ENCODE measurements at places on chromosomes 16 and 17.

DNA sequence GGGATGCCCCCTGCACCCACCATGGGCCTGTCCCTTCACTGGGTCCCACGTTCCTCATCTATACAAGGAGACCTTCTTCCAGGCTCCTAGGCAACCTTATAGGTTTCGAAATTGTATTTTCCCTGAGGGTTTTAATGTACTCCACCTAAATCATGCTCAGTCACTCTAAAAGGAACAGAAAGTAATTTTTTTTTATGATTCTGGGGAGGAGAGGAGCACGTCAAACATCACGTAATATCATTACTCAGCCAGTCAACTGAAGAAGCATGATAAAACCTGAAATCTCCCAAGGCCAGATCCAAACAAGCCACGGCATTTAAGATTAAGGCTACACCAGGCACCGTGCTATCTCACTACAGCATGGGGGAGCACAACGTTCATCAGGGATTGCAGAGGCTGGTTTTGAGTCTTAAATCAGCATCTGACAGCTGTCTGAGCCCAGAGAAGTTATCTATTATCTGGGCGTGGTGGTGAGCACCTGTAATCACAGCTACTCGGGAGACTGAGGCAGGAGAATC is 3.9 kb upstream of the TMEM114 start:
- no peak for DNase-seq

DNA sequence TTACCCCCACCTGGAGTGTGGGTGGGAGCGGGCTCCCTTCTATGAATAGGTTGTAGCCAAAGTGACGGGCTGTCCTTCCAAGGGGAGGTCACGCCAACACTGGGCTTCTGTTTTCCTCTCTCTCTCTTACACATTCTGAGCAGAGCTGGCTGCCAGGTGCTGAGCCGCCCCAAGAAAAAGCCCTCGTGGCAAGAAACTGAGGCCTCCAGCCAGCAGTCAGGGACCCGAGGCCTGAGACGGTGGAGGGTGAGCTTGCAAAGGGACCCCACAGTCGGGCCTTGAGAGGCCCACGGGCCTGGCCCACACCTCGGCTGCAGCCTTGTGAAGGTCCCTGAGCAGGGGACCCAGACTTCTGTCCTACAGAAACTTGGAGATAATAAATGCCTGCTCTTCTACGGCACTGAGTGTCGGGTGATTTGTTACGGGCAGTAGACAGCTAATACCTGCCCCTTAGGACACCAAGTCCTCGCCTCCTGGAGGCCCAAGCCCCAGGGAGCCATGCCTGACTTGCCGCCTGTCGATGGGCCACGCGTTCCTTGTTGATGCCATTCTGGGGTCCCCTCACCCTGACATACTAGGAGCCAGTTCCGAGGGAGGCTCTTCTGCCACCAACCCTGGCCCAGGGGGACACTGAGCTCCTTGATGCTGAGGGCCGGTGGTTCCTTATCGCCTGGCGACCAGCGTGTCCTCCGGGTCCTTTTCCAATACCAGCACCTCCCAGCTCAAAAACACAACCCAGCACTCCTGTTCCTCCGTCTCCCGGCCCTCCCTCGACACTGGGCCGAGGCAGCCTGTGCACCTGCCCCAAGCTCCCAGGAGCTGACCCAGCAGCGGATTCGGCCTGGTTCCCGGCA is 26.1 kb downstream of the SLC25A10 start:
- no peak for DNase-seq

GRCh38 chr17:70286391-70286790 is 117.1 kb downstream of the KCNJ2 start:
- no peak for DNase-seq

- no peak for DNase-seq
Observed at GRCh38 chr17:48413613-48414405, 16.2 kb downstream of the SKAP1 start.

DNA sequence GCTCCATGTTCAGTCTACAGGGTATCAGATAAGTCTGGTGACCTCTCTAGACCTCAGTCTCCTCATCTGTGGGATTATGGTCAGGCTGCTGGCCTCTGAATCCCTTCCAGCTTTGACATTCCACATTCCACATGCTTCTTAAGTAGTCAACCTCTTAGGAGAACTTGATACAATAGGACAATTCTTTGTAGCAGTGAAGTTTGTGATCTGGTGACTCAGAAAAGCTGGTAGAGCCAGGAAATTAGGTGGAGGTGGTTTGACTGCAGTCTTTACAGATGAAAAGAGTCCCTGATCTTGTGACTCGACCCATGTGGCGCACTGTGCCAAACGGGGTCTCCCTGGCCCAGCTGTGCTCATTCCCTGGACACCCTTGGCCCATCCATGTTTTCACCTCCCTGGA is 147.8 kb downstream of the NTN1 start:
- no peak for DNase-seq

GRCh38 chr17:44906010-44906646 is 6.9 kb upstream of the EFTUD2 start:
- no peak for DNase-seq

DNA sequence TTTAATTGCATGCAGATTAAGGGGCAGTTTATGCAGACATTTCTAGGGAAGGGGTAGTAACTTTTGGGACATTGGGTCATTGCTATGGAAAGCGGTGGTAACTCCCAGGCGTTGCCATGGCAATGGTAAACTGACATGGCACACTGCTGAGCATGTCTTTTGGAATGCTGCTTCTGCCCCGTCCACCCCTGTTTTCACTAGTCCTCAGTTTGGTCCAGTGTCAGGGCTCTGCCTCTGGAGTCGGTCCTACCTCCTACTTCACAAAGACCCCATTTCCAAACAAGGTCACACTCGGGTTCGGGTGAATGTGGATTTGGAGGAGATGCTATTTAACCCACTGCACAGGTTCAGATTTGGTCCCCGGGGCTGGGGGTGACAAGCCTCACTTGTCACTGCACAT is 2.9 kb downstream of the IL34 start:
- DNase-seq = no peak

DNA sequence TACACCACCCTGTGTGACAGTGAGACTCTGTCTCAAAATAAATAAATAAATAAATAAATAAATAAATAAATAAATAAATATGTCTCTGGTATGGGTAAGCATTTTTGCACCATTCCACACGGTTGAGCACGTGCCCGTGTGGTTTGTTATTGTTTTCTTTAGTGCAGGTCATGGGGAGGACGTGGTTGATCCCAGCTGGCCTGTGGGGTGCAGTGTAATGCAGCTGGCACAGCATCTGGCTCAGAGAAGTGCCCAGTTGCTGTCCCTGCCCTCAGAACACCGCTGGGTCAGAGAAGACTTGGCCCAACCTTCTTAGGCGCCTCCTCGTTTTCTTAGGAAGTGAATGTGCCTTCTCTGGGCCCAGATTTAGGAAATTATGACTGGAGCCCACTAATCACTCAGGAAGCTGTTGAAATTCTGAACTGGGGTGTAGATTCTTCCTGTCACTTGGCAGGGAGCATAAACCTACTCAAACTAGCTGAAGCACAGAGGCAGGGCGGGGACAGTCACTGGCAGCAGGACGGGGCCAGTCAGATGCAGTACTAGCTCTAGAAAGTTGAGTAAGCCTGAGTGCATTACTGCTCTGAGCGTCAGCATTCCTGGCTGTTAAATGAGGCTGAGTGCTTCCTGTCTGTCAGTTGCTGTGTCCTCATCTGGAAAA is 85.9 kb downstream of the SNX29 start:
- DNase-seq = no peak

DNA sequence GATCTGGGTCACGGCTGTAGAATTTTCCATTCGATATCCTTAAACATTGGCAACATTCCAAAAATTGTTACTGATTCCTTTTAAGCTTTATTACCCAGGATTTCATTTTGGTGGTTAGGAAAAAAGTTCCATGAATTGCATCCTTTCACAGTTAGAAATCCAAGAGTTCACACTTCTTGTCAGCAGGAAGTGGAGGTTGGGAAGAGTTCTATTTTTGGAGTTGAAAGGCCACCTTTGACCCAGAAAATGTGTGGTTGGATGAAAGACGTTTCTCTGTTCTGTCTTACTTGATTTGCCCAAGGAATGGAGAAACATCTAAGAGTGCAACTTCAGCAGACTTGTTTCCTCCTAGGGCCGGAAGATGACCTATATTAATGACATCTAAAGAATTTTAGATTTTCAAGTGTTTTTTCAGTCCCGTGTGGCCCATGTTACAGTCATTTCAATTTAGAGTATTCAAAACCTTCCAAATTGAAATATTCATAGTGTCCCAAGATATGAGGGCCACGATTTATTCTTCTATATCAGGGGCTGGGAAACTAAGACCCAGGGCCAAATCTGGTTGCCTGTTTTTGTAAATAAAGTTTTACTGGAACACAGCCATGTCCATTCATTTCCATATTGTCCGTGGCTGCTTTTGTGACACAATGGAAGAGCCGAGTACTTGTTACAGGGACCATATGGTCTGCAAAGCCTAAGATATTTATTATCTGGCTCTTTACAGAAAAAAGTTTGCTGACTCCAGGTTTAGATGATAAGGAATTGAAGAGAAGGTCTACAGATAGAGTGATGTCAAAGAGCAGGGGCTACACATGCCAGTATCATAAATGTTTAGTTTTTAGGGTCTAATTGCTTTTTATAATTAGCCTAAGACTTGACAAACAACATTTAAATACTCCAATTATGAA is 50.2 kb downstream of the CDK5R1 start:
- DNase-seq = no peak

DNA sequence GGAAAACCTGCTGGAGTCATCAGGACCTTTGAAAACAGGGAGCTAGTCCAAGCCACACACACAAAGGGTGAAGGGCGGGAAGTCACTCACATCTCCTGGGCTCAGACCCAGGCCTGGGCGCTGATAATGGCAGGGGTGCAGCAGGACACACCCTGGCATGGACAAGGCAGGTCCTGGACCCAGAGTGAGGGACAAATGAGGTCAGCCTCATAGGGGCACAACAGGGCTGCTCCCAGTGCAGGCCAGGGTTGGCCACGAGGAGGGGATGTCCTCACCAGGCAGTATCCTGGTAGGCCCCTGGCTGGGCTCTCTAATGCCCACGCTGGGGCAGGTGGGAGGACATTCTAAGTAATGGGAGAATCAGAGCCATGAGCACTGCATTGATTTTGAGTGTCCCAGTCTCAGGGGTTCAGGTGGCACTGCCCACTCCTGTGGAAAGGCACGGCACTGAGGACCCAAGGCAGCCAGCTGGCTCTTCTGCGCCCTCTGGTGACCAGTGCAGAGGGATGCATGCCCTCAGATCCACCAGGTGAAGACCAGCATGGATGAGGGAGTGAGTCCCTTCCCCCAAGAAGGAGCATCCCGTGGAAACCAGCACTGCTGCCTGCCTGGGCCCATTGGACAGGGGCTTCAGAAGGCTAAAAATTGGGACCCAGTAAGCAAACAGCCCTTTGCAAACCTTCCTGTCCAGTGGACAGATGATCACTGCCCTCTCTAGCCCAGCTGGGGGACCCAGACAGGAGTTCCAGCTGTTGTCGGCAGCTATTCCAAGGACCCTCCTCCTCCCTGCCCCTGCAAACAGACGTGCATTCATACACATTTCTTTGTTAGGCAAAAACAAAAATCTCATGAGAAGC is 23.4 kb upstream of the SREBF1 start:
- peak; percentile 43 for DNase-seq

GRCh38 chr17:49862781-49863331 is 15.0 kb upstream of the TAC4 start:
- DNase-seq = no peak

Measured in stimulated activated CD8-positive, alpha-beta memory T cell treated with anti-CD3 and anti-CD28 coated beads, Interleukin-4, amount 100 ng/mL, for 4 hours (primary cell).